Stimulated activated CD4-positive, alpha-beta T cell treated with anti-CD3 and anti-CD28 coated beads, Interleukin-1b, Interleukin-23, amount 100 ng/mL, for 48 hours (primary cell): ENCODE measurements at places on chromosomes 2 and 18.

- no peak for DNase-seq
Observed at GRCh38 chr2:165633431-165633830, 160.6 kb downstream of the GALNT3 start.

DNA sequence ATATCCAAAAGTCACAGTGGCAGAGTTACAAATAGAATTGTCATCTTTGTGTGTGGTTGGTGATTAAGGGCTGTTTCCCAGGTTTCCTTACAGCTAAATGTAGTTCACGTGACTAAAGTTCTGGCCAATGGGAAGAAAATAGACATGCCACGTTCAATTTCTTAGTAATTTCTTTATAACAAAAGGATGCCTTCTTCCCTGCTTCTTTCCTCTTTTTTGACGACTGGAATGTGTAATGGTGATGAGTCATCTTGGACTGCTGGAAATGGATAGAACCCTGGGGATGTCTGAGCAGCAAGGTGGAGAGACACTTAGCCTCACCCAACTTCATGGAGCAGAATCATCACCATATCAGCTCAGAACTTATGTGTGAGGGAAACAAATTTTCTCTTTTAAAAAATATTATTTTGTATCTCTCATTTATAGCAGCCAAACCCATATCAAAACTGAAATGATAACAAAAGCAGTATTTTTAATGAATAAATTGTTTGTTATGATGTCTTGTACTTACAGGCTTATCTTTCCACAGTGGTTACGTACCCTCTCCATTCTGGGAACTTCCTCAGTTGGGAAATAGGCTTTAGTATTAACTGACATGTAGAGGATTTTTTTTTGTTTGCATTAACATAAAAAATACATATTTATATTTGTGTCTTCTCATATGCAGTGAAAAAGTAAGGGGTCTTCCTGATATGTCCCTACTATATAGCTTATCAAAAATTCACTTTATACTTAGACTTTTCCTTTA, 91.1 kb upstream of the CDH2 start:
- DNase-seq = no peak

DNA sequence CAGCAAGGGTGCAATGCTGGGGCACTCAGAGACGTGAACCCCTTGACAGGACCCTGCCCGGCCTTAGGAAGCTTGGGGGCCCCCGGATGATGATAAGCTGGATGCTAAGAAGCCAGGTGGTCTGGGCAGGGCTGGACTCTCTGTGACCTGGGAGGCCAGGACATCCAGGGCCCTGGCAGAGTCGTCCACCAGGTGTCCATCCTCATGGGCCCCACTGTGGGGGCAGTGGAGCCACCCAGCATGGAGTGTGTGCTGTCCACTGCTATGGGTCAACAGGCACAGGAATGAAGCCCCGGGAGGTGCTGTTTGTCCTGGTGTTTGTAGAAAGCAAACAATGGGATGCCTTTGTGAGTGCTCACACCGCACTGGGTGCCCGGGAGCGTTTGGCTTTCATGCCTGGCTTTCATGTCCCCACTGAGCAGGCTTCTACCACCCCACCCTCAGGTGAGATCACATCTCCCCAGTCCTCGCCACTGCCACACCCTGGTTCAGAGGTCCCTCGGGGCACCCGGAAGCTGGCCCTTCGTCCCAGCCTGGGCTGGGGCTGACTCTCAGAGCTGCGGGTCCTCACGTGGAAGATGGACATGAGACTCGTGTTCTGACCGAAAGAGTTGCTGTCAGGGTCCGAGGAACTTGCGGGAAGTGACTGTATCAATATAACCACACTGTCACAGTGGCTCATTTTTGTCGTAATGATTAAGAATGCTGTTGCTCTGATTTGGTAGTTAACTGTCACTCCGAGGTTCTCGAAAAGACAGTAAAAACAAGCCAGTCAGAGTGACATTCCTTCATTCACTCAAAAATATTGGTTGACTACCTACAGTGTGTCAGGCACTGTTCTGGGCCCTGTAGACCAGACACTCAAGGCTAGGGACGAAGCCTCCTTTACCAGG, 53.3 kb downstream of the INHBB start:
- DNase-seq = no peak

DNA sequence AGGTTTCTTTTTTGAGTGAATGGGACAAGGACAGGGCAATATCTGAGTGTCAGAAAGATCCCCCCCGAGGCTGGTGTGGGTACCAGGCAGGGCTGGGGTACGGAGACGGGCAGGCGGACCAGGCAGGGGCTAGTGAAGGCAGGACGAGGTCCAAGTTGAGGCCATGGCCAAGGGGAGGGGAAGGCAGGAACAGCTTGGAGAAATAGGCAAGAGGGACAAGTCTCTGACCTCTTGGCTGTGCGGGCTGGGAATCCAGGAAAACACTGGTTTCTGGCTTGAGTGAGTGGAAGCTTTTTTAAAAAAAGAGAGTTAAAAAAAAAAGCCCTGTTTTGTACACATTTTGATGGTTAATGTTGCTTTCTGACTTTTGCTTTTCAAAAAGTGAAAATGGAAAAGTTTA, 30.3 kb downstream of the ASAP2 start:
- DNase-seq = no peak

- peak; percentile 45 for DNase-seq
Observed at GRCh38 chr2:216474925-216475670, 23.5 kb upstream of the RPL37A start.

- DNase-seq = no peak
Observed at GRCh38 chr18:10454681-10455557, 484 bp downstream of the APCDD1 start.

GRCh38 chr18:66722671-66723070, 118.8 kb upstream of the CDH19 start:
- no peak for DNase-seq

GRCh38 chr2:9331704-9332103, 91.6 kb downstream of the ITGB1BP1 start:
- DNase-seq = no peak

GRCh38 chr2:235690082-235690808, 196.4 kb downstream of the AGAP1 start:
- no peak for DNase-seq

- DNase-seq = no peak
Observed at GRCh38 chr2:187580462-187581124, 26.4 kb upstream of the TFPI start.

GRCh38 chr2:46564811-46565241, 85.5 kb downstream of the TMEM247 start:
- no peak for DNase-seq

DNA sequence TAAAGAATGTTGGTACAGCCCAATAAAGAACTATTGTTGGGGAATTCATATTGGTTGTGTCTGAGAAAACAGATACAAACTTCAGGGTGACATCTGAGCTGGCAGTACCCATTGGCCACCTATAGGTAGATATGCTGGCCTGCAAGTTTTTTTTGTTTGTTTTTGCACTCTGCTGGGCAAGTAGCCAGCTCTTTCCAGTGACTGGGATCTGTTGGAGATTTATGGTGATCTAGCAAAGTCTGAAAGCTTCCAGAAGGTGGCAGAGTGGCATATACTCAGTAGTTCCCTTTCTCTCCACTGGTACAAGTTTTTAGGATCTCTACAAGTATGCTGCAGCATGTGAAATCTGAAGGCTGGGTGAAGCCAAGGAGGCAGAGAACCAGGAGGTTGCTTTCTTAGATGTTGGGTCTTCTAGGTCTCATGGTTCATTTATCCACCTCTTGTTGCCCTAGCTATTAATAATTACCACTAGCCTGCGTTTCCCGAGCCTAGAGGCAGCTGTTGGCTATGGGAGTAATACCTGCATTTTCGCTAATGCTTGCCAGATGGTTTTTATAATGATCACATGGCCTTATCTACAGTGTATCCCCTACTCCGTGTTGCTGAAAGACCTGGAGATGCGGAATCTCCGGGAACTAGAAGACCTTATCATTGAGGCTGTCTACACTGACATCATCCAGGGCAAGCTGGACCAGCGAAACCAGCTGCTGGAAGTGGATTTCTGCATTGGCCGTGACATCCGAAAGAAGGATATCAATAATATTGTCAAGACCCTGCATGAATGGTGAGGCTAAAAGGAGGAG, 9.5 kb downstream of the COPS7B start:
- no peak for DNase-seq

- peak; percentile 29 for DNase-seq
Observed at GRCh38 chr18:12750076-12750714, 47.4 kb downstream of the PSMG2 start.

DNA sequence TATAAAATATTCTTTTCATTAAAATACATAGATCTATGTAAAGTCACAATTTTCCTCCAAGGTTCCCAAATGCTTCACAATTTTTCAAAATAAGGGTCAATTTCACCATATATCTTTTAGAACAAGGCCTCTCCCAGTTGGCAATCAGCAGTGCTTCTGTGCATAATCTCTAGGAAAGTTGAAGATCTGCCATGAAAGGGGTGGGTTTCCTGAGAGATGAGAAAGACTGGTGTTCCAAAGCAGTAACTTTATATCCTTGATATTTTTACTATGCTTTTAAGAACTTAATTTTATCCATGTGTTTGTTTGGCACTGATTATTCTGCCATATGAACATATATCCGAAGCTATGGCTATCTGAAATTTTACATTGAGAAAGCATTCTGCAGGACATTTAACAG, 199.4 kb upstream of the CYP26B1 start:
- DNase-seq = no peak

DNA sequence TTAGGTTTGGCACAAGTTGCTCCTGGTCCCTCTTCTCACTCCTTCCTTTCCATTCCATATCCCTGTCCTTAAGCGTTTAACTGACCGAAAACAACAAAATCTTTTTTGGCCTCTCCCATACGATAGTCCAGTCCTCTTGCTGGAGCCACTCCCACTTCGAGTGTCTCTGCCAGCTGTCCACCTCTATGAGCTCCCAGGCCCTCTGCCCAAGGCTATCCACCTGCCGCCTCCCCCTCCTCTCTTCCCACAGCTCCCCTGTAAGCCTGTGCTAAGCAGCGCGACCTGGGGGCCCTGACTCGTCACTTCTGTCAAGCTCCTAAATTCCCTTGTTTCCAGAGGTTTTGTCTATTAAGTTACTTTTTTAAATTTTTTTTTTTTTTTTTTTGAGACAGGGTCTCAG, 47.0 kb upstream of the FOSL2 start:
- DNase-seq = no peak

DNA sequence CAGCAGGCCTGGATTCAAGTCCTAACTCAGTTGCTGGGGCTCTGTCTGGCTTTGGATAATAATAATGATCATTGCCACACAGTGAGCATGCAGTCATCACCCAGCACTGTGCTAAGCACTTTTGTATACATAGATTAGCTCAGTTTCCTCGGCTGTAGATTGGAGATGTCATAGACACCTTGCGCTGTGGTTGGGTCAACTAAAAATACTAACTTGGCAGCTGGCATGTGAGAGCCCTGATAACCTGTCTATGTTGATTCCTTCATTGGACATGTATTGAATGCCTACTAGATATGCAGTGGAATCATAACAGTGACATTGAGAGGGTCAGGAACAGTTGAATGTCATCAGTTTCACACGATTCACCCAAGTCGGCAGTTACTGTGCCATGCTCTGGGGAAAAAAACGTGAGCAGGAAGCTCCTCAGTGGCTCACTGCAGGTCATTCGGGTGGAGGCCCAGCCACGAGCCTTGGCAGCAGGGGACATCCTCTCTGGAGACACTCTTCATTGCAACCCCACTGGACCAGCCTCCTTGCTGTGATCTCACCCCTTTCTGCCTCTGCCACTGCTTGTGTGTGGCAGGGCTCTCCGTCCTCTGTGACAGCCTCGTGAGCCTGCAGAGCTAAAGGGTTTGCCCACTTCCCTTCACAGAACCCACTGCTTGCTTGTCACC, 85.3 kb downstream of the NPAS2 start:
- no peak for DNase-seq

- DNase-seq = no peak
Observed at GRCh38 chr18:8358033-8358765, 251.0 kb upstream of the RAB12 start.

GRCh38 chr18:75830828-75831227, 403.3 kb upstream of the SMIM21 start:
- no peak for DNase-seq

GRCh38 chr2:9737053-9737875, 106.0 kb upstream of the TAF1B start:
- DNase-seq = no peak

GRCh38 chr2:235445116-235445515, 48.7 kb upstream of the AGAP1 start:
- DNase-seq = no peak

DNA sequence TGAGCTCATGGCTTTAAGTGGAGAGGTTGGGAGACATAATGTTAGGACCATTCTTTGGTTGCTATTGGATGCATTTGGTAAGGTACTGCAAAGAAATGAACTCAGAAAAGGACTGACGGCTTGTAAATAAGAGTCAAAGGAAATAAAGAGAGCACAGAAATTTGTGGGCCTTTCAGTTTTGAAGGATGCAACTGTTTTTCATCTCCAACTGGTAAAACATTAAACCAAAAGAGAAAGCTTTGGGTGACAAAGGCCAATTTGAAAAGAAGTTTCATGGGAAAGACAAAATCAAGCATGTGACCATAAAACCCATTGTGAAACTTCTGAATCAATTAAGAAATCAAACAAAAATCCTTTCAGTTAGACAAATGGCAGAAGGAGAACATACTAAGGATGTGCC, 77.8 kb upstream of the SPOPL start:
- no peak for DNase-seq

- no peak for DNase-seq
Observed at GRCh38 chr2:118672571-118673158, 174.8 kb downstream of the EN1 start.

DNA sequence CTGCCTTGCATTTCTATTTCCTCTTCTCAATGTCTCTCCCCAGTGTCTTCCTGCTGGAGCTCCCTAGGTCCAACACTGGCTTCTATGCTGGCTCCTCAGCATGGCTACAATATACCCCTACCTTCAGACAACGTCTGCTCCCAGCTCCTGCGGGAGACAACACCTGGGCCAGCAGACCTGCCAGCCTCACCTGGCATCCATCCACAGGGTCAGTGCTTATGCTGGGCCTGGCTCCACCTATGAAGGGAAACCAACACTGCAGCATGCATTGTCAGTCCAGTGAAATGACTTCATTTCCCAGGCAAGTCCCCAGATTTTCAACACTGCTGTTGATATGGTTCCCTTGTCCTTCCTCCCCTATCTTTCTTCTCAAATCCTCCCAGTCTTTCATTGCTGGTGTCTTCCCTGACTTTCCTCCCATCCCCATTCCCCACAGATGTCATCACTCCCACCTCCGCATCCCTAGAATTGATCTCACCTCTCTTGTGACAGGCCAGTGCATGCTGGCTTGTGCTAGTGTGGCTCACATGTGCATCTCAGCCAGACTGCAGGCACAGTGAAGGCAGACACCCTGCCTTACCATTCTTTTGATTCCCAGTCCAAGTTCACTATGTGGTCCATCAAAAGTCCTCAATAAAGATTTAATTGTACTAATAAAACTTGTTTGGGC, 98.0 kb downstream of the MYO5B start:
- no peak for DNase-seq

- no peak for DNase-seq
Observed at GRCh38 chr2:48605482-48606175, 12.0 kb upstream of the GTF2A1L start.

- DNase-seq = no peak
Observed at GRCh38 chr2:12498286-12498685, 218.4 kb upstream of the TRIB2 start.

- no peak for DNase-seq
Observed at GRCh38 chr18:49186242-49186641, 235.5 kb upstream of the SMAD7 start.
